ENCODE measurements at places on chromosomes 5 and 9.

GRCh38 chr5:153672347-153673090, 182.0 kb downstream of the GRIA1 start:
- DNase-seq, result no peak

GRCh38 chr5:102731693-102732092, 23.4 kb upstream of the PAM start:
- no peak for DNase-seq

DNA sequence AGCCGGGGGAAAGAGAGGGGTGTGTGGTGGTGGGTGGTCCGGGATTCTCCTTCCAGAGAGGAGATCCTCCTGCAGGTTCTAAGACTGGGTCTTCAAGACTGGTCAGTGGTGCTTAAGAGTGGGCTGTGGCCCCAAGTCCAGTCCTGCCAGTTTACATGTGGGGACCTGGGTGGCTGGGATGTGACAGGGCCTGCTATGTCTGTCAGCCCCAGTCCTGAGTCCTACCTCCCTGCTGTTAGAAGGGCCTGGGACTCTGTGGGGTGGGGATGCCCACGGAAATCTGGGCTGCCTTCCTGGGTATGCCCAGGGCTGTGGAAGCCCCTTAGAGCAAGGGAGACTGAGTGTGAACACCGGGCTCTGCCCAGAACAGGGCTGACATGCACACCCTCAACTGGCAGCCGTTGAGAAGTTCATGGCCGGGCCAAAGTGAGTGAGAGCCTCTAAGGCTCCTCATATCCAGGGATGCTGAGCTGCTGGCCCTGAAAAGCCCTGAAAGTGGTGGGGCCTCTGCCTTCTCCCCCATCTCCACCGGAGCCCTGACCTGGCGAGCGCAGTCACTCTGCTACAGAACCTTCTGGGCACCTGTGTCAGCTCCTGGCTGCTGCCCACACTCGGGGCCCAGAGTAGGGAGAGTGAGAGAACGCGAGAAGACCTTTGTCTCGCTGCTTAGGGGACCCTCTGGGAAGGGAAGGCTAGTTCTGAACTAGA, 1.7 kb downstream of the PHF2 start:
- DNase-seq, result no peak

GRCh38 chr9:112169368-112169767, 5.7 kb downstream of the SUSD1 start:
- DNase-seq, result no peak

GRCh38 chr9:137007108-137007815, 10.9 kb upstream of the CLIC3 start:
- no peak for DNase-seq

- DNase-seq, result no peak
These were observed 7.0 kb downstream of the STOM start for GRCh38 chr9:121362813-121363621.

- DNase-seq, result no peak
These were observed 91.1 kb upstream of the CEP78 start for GRCh38 chr9:78144663-78145377.

DNA sequence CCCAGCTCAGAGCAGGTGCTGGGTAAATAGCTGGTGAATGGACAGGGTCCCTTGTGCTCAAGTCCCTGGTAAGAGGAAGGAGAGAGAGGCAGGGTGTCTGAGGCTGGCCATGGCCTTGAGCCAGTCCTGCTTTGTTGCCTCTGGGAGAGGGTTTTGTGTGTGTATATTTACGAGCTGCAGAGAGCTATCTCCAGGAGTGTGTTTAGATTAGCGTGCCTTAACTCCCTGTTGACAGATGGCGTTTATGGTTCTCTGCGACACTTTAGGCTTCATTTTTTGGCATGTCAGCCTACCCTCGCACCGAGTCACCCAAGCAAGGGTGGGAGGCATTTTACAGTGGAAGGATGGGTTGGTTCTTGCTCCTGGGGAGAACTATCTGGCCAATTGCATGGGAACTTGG, 22.2 kb downstream of the HMCN2 start:
- DNase-seq, result no peak

DNA sequence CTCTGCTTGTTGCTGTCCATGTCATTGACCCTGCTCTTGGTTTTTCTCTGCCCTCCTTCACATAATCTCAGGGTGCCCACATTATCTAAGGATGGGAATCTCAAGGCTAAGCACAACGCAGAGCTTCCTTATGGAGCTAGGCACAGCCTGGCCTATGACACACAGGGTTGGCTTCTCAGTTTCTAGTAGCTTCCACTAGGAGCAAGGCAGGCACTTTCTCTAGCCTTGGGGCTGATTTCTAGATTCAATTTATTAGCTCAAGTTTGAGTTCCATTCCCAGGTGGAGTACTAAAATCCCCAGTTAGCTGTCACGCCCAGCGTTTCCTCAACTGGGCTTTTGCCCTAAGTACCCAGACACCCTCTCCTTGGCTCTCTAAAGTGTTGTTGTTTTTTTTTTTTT, 12.4 kb downstream of the IL4 start:
- no peak for DNase-seq

Measured in retinal pigment epithelial cell (primary cell).